ENCODE measurements at places on chromosomes 13 and 19.

DNA sequence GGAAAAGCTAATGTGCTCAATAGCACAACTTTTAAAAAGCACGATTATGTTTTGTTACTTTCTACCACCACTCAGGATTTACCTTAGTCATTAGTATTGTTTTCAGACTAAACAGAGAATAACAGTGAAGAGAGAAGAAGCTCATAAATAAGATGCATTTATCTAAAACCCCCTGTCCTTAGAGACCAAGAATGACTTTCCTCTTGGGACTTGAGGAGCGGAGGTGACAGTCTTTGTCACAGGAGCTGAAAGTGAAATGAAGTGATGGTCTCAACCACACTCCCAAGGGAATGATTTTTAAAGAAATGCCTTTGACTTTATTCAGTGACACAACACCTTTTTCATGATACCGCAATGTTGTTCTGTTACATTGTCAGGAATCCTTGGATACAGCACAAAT, 190.6 kb upstream of the NBEA start:
- DNase-seq = no peak

- no peak for DNase-seq
Observed at GRCh38 chr13:51134763-51135365, 23.8 kb upstream of the C13orf42 start.

DNA sequence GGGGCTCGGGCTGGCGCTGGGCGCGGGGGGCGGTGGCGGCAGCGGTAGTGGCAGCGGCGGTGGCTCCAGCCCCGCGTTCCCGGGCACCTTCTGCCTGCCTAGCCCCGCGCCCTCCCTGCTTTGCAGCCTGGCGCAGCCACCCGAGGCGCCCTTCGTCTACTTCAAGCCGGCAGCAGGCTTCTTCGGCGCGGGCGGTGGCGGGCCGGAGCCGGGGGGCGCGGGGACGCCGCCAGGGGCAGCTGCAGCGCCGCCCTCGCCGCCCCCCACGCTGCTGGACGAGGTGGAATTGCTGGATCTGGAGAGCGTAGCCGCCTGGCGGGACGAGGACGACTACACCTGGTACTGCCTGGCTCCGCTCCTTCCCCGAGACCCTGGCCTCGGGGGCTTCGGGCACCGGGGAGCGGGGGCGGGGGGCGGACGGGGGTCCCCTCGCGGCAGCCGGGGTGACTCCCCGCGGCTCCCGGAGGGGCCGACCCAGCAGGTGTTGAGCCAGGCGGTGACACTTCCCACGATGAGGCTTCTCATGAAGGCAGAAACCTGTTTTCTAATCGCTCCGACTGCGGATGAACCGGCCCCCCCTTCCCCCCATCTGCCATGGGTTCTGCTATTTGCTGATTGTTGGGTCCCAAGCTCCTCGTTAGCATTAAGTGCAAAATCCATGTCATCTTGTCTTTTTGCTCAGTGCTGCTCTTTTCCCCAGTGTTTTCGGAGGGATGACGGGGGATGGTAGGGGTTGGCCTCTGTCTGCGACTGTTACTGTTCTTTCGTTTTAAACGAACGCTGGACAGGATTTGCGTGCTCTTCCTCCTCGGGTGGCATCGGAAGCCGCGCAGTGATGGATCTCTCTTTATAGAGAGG, 943 bp downstream of the SLAIN1 start:
- peak; percentile 76 for DNase-seq

GRCh38 chr13:33871207-33872004, 53.5 kb downstream of the RFC3 start:
- DNase-seq = no peak

DNA sequence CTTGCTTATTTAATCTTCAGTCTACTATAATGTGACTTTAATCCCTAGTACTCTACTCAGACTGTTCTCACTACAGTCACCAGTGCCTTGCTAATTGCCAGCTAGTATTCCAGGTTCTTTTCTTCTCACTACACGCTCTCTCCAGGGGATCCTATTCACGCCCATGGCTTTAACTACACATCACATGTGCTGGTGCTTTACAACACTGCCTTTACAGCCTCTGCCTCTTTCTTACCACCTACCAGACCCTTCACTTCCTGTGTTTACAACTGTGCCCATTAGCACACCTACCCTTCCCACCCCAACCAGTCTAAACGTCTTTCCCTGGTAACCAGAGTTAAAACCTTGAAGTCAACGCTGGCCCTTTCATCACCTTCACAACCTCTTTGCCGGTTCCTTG, 249.5 kb downstream of the DNAJC15 start:
- no peak for DNase-seq

GRCh38 chr19:49567861-49568441, 12.4 kb downstream of the NOSIP start:
- DNase-seq = no peak
